ENCODE measurements at places on chromosomes 11 and 22.

GRCh38 chr11:65530157-65530496 is 5.2 kb downstream of the SCYL1 start:
- DNase-seq, result no peak

- DNase-seq, result no peak
These were observed 165.3 kb downstream of the RRAS2 start for GRCh38 chr11:14193644-14194043.

DNA sequence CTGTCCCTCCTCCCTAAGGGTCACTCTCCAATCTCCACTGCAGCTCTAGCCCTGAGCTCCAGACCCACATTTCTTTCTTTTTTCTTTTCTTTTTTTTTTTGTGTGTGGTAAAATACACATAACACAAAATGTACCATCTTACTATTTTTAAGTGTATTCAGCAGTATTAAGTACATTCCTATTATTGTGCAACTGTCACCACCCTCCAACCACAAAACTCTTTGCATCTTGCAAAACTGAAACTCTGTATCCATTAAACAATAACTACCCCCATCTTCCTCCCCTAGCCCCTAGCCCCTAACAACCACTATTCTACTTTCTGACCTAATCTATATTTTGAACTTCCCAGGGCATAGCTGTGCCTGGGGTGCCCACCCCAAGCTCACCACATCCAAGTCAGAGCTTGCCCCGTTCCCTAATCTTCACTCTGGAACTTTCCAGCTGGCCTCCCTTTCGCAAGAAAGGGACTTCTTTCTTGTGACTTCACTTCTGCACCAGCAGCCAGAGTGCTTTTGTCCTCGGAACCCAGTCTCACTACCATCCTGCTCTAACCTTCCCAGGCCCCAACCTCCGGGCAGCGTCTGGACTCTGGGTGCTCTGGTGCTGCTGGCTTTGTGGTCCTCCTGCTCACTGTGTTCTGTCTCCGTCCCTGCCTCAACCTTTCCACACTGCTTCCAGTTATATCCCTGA is 30.7 kb downstream of the PARVG start:
- DNase-seq, result no peak

GRCh38 chr11:71070490-71071453 is 181.6 kb downstream of the SHANK2 start:
- no peak for DNase-seq

DNA sequence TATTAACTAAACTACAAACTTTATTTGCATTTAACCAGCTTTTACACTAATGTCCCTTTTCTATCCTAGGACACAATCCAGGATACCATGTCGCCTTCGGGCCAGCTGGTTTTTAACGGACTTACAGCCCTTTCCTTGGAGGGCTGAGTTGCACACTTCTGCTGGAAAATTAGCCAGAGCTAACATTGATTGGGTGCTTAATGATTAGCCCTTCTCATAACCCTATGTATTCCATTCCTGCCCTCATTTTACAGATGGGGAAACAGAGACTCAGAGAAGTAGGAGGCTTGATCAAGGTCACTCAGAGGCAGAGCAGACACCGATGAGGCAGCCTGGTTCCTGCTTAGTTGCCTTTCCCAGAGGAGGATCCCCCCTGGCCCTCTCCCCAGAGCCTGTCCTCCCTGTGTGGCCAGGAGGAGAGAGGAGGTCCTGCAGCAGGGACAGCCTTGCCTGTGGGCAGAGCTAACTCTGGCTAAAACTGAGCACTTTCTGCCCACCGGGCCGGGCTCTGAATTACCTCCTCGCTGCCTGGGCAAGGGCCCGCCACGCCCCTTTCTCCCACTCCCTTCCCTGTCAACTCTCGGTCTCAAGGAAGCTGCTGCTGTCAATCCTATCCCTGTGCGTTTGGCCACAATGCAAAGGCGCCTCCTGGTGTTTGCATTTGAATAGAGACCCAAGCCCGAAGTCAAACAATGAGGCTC is 59.6 kb upstream of the PAX6 start:
- peak; percentile 3 for DNase-seq

DNA sequence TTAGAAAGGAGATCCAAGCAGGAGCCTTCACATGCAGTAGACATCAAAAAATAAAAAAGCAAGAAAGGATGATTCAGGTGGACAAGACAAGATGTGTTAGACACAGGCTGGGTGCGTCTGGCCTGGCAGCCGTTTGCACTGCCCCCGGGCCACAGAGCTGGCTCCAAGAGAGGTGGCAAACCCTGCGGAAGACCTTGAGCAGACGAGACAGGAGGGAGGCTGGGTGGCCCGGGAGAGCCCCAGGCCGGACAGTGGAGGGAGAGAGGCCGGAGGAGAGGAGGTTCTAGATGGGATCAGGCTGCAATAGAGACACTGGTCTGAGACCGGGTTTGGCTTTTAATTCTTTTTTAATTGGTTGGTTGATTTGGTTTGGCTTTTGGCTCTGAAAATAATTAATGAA is 69.6 kb upstream of the TTLL12 start:
- DNase-seq, result no peak

- peak; percentile 95 for DNase-seq
These were observed 1.5 kb upstream of the INPPL1 start for GRCh38 chr11:72222907-72223614.

DNA sequence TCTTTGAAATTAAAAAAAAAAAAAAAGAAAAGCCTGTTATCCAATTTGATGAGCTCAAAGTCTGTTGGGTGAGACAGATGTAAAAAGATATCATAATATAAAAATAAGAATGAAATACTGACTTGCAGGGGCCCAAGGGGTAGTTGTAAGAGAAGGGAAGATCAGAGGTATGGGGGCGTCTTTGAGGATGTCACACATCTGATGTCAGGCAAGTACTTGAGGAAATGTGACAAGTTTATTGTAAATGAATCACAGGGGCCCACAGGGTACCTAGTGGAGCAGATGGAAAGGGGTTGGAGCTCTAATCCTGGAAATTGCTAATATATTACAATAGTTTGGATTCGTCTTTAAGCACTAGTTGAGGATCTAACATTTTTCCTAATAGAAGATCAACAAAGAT is 131.6 kb downstream of the MAML2 start:
- DNase-seq, result peak; percentile 21

GRCh38 chr11:14114269-14114668 is 151.7 kb downstream of the SPON1 start:
- DNase-seq, result no peak

- no peak for DNase-seq
These were observed 103.8 kb downstream of the STIM1 start for GRCh38 chr11:3959015-3959902.

DNA sequence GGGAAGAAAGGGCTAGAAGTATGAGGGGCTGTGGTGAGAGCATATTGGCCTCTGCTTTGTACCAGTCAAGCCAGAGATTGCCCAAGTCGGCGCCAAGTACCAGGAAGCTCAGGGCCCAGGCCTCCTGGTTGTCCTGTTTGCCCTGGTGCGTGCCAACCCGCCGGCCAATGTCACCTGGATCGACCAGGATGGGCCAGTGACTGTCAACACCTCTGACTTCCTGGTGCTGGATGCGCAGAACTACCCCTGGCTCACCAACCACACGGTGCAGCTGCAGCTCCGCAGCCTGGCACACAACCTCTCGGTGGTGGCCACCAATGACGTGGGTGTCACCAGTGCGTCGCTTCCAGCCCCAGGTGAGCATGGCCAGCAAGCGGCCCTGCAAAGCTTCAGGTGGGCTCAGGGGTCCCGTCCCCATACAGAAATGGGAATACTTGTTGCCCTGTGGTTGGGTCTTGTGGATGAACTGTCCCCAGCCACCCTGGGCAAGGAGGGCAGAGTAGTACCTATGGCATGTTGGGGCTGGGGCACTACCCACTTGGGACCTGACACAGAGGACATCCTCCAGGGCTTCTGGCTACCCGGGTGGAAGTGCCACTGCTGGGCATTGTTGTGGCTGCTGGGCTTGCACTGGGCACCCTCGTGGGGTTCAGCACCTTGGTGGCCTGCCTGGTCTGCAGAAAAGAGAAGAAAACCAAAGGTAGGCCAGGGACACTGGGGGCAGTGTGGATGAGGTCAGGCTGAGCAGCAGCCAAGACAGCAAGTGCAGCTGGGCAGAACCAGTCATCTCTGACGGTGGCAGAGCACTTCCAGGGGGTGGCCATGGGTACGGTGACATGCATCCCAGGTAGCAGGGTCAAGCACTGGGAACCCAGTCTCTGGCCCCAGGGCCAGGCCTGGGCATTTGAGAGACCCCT is 2.1 kb downstream of the TMEM25 start:
- DNase-seq, result no peak

DNA sequence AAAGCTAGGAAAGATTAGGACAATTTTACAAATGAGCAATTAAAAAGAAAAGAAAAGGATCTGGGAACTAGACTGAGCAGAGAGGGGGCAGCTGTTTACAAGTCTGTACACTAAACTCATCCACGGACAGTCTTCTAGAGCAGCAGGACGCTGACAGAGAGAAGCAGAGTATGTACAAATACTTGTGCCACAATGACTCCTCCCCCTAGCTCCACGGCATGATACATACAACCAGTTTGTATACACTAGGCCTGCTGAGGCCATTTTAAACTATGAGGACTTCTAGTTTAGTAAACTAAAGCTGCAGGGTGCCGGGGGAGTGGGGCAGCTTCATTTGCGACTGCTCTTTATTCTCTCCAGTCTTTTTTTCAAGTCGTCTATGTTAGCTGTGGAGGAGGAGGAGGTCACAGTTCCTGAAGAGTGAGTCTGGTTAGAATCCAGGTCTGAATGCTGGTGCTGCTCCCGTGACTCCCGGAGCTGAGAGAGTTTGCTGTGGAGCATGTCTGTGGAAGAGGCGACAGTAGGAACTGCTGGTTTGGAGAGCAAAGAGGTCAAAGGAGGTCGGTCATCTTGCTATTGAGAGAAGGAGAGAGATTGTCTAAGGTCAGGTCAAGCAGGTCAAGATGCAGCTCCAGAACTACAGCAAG is 24.8 kb downstream of the F2 start:
- DNase-seq, result no peak

- DNase-seq, result no peak
These were observed 52.1 kb downstream of the STIM1 start for GRCh38 chr11:3907590-3907989.

DNA sequence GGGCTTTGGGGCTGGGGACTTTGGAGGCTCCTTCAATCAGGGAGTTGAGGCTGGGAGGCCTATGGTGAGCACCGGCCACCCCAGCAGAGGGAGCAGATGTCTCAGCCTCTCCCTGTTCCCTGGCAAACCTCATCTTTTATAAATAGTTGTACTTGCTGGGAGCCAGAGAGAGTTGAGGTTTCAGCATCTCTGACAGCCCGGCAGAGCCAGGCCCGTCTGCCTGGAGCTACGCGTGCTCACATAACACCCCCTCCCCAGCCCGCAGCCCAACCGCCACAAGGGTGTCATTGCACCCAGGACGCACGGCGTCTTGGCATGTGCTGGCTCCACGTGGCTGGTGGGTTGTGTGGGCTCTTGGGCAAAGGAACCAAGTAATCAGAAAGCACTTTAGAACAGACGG is 127.1 kb downstream of the CHST1 start:
- DNase-seq, result no peak

DNA sequence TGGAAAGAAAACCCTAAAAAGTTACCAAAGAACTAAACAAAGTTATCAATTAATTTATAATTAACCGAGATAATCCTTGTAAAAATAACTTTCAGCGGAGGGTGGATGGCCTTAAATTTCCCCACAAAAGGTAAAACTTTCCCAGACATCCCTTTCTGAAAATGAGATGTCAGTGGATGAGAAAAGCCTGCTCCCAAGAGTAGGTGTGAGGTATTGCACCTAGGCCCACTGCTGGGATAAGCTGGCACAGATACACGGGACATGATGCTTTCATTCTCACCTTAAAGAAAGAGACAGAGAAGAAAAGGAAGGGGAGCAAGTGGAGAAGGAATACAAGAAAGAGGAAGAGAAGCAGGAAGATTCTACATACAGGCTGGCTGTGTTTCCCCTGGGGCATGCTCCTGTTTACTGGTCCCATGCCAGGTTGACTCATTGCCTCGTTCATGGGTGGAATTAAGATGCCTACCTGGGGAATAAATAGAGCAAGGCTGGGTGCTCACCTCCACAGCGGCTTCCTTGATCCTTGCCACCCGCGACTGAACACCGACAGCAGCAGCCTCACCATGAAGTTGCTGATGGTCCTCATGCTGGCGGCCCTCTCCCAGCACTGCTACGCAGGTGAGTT is at the start of gene SCGB2A2:
Gene SCGB2A2, plus strand, starts transcription at position 505 of the 625 bp plus-strand sequence. Its CDS starts 59 bp downstream, at position 564.
- no peak for DNase-seq

- DNase-seq, result no peak
These were observed 387.5 kb upstream of the NARS2 start for GRCh38 chr11:78961937-78962701.

DNA sequence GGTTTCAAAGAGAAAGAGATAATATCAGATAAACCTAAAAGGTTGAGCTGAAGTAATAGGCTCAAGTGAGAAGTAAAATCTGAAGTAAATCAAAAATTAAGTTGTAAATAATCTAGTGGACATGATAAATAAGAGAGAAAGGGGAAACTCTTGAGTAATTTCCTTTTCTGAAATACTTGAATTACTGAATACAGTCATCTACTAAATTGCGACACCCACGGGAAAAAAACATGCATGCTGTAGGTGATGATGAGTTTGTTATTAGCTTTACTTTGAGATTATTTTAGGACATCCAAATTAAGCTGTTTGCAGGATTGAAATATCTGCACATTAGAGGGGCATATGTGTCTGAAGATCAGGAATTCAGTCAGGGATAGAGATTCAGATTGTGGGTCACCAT is 50.0 kb upstream of the CARD18 start:
- no peak for DNase-seq

DNA sequence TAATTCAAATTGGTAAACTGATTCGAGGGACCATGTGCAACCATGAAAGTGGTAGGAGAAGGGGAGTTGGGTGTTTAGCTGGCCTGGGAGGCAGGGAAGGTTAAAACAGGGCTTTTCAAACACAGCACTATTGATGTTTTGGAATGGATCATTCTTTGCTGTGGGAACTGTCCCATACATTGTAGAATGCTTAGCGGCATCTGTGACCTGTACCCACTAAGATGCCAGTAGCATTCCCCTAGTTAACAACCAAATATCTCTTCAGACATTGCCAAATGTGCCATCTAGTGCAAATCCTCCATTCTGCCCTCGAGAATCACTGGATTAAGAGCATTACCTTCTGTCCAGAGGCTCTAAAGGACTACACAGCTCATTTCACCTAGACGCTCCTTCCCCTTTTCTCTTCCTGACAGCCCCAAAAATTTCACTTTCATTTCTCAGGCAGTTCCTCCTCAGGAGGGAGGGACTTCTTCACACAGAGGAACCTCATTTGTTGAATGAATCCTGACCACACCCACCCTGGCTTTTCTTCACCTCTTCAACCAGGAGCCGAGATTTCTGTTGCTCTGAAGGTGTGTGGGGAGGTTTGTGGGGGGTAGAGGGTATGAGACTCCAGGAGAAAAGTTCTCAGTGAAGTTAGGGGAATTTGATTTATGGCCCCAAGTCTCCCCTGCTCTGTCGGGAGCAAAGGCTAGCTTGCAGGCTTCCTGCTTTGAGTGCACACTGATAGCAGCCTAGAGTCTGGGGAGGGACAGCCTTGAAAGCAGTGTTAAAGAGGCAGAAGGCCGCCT is at the start of gene TRIM34:
Gene TRIM34, plus strand, starts transcription at position 513 of the 791 bp plus-strand sequence. CDS start 7,331 bp downstream, outside the sequence.
- peak; percentile 51 for DNase-seq

- DNase-seq, result peak; percentile 16
These were observed 39.0 kb downstream of the RRAS2 start for GRCh38 chr11:14320020-14320419.

All from activated naive CD4-positive, alpha-beta T cell treated with Interleukin-2 at 50 U/mL for 16 hours (primary cell).